WTC11 (cell line): ENCODE measurements at places on chromosomes 5 and 9. TPM values are rescaled to one million over a fixed set of nuclear protein-coding genes. Genes with fewer than 3 reads are reported as not detected.

The LCN9 gene
- total RNA-seq, result 1.4 to 2.6 TPM (median 1.7 TPM) in 3 replicates

DNA sequence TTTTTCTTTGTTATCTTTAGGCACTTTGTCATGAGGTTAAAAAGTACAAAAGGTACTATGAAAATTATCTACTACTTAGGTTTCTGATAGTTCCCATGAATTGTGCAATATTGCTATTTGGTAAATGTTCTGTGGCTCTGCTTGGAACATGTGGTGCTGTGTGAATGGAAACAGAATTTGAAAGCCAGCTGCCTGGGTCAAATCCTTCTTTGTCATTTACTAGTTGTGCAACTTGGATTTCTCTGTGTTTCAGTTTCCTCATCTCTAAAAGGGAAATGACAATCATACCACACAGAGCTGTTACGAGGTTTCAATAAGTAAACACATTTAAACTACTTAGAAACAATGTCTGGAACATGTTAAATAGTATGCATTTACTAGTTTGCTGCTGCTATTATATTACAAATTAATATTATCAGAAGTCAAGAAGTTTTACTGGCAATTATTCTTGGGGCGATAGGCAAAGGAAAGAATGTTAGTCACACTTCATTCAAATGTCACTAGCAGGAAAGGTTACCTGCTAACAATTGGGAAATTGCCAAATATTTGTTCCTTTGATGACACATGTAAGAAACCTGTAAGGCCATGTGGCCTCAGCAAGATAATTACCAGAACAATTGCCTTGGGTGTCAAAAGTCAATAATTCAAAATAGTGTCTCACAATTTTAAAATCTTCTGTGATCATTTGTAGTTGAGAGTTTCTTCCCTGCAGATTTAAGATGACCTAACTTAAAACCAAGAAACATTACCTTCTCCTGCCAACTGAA is 184.8 kb downstream of the KIAA0825 start:
- no peak overlapping the region for H3K27ac ChIP-seq
- no peak for DNase-seq
- H3K27me3 ChIP-seq, result no peaks in the 10 kb centered on the region
- H3K36me3 ChIP-seq, result peaks cover 13% of the 10 kb centered on the region
- H3K4me1 ChIP-seq, result peaks cover 10% of the 10 kb centered on the region

GRCh38 chr9:13481274-13481673 is 201.8 kb upstream of the MPDZ start:
- H3K36me3 ChIP-seq, result peaks cover 6% of the 10 kb centered on the region
- H3K4me1 ChIP-seq, result peaks cover 20% of the 10 kb centered on the region
- H3K4me3 ChIP-seq, result no peak overlapping the region
- H3K27ac ChIP-seq, result no peak overlapping the region
- H3K27me3 ChIP-seq, result no peaks in the 10 kb centered on the region
- no peak for DNase-seq

- H3K4me3 ChIP-seq, result no peak overlapping the region
- H3K27me3 ChIP-seq, result no peaks in the 10 kb centered on the region
Measured at GRCh38 chr5:89729623-89730301, 679.8 kb downstream of the CETN3 start.

The DAB2 gene
- total RNA-seq, result 3.8 to 7.2 TPM (median 3.9 TPM) in 3 replicates
